Fibroblast of villous mesenchyme (primary cell): ENCODE measurements at places on chromosomes 11 and 22. TPM values are rescaled to one million over a fixed set of nuclear protein-coding genes. Genes with fewer than 3 reads are reported as not detected.
A peak's percentile ranks its signal among the peaks of the same experiment; 100 is the strongest.

DNA sequence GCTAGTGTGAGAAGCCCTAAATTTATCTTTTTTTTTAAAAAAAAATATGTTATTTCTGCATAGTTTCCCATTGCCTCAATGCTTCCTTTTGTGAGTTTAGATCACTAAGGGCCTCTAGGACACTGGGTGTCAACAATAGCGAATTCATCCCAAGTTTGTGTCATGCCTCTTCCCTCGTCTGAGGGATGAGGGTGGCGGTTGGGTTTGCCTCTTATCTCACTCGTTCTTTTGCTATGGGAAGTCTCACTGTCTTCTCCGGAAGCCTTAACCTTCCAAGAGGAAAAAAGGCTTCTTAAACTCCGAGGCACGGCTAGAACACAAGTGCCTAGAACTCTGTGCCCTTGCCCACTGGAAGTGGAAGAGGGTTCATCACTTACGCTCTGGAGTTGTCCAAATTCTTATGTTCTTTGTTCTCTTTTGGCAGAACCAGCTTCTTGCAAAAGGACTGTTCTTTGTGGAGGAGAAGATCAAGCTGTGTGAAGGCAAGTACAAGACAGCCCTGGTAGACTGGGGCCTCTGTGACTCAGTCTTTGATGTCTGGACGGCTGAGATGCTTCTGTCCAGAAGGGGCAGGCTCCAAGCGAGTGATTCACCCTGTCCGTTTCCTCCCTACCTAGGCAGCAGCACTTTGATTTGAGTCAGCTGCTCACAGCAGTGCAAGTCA lies 78.5 kb downstream of the TRAF6 start:
- peak; percentile 97 for DNase-seq

- DNase-seq: no peak
Measured at GRCh38 chr11:128779036-128779435, 85.2 kb downstream of the FLI1 start.

DNA sequence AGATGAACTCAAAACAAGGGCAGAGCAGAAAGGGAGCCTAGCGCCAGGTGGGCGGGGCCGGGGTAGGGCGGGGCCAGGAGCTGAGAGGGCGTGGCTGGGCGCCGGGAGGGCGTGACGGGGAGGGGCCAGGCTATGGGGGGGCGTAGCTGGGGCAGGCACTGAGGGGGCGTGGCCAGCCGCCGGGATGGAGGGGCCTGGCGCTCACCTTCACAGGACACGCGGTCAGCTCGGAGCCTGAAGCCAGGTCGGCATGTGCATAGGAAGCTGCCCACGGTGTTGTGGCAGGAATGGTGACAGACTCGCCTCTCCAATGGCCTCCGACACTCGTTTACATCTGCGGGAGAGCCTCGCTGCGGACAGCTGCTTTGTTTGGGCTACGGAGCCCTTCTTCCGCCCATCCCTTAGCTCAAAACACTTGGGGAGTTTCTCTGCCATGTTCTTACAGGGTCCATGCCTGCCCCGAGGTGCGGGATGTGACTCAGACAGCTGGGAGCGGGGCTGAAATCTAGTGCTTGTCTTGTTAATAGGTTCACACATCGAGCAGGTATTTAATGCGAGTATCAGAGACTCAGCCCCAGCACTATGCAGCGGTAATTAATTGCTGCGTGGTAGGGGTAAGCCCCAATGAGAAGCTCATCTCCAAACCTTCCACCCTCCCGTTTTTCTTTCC lies 13.4 kb downstream of the VWCE start:
- DNase-seq: peak; percentile 34

- no peak for DNase-seq
Measured at GRCh38 chr11:95503047-95503446, 272.0 kb upstream of the SESN3 start.

DNA sequence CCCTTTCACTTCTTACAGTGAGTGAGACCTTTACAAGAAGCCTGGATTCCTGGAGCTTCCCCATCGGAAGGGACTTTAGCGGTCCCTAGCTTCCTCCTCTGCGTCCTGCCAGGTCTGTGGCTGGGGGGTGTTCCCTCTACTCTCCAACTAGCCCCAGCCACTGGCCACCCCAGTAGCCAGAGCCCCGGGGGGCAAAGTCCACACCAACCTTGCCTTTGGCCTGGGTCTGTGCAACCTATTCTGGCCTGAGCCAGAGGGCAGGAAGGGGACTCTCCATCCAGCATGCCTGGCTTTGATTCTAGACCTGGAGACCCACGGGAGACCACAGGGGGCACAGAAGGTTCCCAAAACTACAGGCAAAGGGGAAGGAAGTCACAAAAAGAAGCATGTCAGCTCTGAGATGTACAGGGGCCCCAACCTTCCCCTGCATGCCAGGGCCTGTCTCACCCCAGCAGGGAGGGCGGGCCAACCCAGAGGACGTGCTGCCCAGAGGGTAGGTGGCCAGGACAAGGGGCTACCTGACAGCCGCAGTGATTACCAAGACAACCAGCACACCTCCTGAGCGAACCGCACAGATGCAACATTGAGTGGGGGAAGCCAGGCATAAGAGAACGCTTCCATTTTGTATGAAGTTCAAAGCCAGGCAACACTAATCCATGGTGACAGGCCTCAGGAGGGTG lies 52.4 kb downstream of the DSCAML1 start:
- no peak for DNase-seq

- no peak for DNase-seq
Measured at GRCh38 chr11:61750631-61751273, 1.7 kb upstream of the MYRF start.

The TTC28 gene
- 23.3 and 27.4 TPM in 2 replicates for total RNA-seq

The RIMBP3B gene
- under 0.01 and 0.32 TPM in 2 replicates for total RNA-seq
